ENCODE measurements at places on chromosomes 12 and 14. TPM values are rescaled to one million over a fixed set of nuclear protein-coding genes. Genes with fewer than 3 reads are reported as not detected.

The GAS2L3 gene
- total RNA-seq, result 38.0 TPM

GRCh38 chr12:6535697-6535946 lies 1.3 kb downstream of the GAPDH start:
- DNase-seq, result no peak

- DNase-seq, result peak; percentile 70
Measured at GRCh38 chr12:78403136-78403535, 461.4 kb upstream of the SYT1 start.

GRCh38 chr12:44019118-44019517 lies 183.2 kb downstream of the TMEM117 start:
- no peak for DNase-seq

- no peak for DNase-seq
Measured at GRCh38 chr12:120110550-120111501, 5.7 kb downstream of the RAB35 start.

DNA sequence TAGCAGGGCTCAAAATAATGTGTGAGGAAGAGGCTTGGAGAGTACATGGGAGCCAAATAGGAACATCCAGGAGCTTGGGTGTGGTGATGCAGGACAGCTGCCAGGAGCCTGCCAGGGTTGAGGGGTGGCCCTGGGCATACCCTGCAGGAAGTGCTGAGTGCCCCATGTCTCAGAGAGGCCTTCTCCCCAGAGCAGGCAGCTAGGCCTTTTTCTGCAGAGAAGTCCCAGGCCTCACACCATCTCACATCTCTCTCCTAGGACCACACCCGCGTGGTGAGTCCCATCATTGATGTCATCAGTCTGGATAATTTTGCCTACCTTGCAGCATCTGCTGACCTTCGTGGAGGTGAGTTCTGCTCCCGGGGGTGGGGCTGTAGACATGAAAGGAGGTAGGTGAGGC lies 66.9 kb downstream of the ERH start:
- DNase-seq, result no peak

All from fibroblast of the aortic adventitia (primary cell).